ENCODE measurements at places on chromosomes 1 and 21.

- DNase-seq = no peak
These were observed 88.2 kb upstream of the PALMD start for GRCh38 chr1:99557546-99558202.

GRCh38 chr1:74423471-74423870 lies 88.9 kb downstream of the LRRC53 start:
- DNase-seq = no peak

GRCh38 chr1:22350171-22350923 lies 101.3 kb upstream of the ZBTB40 start:
- DNase-seq = no peak

DNA sequence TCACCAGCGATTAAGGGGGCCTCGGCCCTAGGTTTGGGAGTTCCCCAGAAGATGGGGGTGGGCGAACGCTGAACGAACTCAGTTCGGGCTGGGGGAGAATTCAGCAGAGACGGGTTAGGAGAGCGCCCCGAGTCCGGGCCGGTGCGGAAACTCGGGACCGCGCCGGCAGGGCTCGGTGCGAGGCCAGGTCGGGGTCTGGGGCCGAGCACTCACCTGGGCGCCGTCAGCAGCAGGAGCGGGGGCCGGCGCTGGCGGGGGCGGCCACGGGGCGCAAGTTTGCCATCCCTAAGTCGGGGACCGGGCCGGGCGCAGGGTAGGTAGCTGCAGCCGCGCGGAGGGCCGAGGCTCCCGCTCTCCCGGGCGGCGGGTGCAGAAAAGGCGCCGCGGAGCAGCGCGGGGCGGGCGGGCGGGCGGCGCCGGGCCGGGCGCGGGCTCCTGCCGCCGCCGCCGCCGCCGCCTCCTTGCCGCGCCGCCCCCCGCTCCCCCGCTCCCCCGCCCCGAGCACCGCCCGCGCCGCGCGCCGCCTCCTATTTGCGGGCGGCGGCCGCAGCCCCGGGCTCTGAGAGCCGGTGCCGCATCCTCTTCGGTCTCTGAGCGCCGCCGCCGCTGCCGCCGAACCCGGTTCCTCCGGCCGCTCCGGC lies 349 bp downstream of the ADGRB2 start:
- DNase-seq = no peak
